ENCODE measurements at places on chromosomes 2 and 18.

DNA sequence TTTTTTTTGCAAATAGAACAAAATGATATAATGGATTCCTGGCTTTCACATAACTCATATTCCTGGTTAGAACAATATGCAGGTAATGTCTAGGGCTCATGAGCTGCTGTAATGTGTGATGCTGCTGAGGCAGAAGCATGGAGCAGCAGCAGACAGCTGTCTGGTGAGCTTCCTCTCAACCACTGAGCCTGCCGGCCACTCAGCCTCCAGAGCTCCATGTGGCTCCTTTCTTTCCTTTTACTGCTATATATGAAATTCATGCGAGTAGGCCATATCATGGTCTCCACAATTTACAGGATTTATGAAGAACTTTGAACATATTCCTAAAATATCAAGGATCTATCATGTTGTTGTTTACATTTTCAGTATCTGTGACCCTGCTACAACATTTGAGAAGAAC lies 120.9 kb downstream of the MEP1B start:
- no peak for DNase-seq

- no peak for DNase-seq
Measured at GRCh38 chr18:1891641-1892040, 679.7 kb downstream of the METTL4 start.

DNA sequence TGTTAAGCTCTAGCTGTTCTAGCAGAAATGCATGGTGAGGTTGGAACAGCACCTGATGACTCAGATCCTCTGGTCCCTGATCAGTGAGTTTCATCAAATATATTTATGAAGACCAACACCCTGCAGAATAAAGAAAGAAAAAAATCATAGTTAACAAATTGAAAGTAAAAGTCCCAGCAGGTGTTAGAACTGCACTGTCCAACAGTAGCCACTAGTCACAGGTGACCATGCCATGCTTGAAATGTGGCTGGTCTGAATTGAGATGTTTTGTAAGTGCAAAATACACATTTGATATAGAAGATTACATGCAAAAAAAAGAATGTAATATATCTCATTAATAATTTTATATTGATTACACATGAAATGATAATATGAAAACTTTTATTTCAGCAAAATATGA lies 1010.7 kb upstream of the ZEB2 start:
- DNase-seq, result no peak

DNA sequence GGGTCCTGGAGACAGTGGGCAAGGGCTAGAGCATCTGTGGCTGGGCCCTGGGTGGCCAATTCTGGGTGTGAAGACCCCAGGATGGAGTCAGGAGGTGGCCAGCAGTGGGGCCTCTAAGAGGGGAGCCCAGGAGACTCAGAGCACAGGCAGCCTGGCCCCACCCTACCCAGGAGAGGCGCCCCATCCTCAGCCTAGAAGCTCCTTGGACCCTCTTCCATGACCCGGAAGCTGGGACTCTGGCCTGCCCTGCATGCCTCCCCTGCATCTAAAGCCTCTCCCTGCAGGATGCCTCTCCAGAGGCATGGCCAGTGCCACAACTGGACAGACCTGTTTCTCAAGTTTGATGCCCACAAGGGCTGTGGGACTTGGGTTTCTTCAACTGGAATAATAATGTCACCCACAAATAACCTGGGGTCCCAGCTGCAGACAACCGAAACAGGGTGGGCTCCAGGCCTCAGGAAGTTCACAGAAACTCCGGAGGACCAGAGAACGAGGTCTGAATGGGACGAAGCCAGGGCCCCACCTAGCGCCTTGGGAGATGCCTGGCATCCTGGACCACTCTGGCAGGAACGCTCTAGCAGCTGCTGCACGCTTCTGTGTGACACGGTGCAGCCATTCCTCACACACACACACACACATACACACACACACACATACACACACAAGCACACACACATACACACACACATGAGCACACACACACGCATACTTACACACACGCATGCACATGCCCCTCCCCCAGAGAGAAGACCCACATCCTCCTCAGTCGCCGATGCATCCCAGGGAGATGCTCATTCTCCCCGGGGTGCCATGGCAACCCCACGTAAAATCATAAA lies 16.4 kb downstream of the KCNIP3 start:
- DNase-seq, result no peak

Data from AG08396 (cell line).